ENCODE measurements at places on chromosomes 4 and X.
A peak's percentile ranks its signal among the peaks of the same experiment; 100 is the strongest.

GRCh38 chr4:8009710-8010511, 70.2 kb upstream of the AFAP1 start:
- DNase-seq, result no peak

DNA sequence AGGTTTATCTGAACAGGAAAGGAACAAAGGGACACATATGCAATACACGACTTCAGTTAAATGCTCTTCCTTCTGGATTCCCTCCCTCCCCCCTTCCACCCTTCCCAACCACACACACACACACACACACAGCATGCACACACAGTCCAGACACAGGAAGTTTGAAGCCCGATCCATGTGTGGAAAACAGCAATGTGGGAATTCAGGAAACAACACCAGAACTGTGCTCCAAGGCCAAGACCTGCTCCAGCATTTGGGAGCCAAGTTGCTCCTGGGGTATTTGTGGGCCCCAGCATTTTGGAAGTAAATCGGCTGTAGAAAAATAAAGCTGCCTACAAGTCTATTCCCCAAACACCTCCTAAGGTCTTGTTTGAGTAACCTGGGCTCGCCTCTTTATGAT, 5.6 kb upstream of the AMOT start:
- no peak for DNase-seq

GRCh38 chr4:113968473-113968872, 11.0 kb downstream of the ARSJ start:
- DNase-seq, result no peak

DNA sequence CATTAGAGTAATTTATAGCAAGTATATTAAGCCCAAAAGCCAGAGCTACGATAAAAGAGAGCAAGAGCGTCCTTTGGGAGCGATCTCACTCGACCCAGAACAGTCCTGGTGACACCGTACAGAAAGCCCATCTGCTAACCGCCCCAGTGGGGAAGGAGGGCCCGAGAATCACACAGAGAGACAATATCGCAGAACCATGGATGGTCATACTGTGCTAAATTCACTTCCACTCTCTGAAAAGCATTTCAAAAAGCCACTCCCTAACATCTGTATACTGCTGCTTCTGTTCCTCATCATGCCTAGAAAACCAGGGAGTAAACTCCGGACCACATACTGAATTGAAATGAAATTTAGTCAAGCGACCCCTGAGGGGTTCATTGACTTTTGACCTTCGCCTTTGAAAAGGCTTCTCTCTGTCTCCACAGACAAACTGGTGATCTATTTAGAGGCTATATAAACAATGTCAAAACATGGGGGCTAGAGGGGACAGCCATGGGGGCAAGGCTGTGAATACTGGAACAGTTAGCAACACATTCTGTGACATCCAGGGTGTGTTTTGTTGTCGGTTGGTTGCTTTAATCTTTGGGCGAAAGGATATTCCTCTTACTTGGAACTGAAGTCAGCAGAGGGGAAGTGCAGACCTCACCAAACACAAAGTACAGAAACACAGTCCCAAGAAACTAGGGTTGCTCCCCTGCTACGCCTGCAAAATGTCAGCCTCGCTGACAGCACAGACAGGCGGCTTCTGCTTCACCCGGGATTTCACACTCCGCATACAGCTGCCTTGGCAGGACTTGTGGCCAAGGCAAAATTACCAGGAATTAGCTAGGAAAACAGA, 129.0 kb upstream of the RASGEF1B start:
- no peak for DNase-seq

DNA sequence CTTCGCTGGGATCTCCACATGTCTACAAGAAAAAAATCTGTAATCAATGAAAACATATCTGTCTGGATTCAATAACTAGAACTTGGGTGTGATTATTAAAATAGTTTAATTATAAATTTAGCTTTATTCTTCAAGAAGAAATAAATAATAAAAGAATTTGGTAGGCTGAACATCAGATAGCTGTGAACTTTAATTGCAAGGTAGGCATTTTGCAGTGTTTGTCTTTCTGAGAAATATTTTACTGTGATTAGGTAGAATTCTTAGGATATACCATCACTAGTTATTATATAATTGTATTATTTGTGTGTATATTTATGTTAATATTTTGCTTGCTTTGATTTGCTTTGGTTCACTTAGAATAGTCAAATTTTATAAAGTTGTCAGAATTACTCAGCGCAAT, 409.4 kb downstream of the PCDH18 start:
- no peak for DNase-seq

DNA sequence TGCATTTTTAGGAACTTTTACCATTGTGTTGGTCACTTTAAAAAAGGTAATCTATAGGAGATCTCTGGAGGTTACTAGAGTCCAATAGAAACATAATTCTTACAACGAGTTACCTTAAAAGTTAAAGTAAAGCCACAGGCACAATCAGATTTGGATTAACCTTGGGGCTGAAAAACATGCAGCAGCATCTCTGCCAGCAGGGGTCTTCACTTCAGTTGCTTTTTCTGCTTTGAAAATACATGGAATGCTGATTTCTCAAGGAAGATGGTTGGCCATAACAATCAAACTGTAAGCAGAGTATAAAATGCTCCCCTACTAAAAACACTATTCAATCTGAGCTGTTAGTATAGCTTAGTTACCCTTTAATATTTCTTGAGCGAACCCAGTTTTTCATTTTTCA, 1072.3 kb upstream of the PCDH10 start:
- no peak for DNase-seq

GRCh38 chr4:184805462-184806228, 20.1 kb downstream of the ACSL1 start:
- no peak for DNase-seq

DNA sequence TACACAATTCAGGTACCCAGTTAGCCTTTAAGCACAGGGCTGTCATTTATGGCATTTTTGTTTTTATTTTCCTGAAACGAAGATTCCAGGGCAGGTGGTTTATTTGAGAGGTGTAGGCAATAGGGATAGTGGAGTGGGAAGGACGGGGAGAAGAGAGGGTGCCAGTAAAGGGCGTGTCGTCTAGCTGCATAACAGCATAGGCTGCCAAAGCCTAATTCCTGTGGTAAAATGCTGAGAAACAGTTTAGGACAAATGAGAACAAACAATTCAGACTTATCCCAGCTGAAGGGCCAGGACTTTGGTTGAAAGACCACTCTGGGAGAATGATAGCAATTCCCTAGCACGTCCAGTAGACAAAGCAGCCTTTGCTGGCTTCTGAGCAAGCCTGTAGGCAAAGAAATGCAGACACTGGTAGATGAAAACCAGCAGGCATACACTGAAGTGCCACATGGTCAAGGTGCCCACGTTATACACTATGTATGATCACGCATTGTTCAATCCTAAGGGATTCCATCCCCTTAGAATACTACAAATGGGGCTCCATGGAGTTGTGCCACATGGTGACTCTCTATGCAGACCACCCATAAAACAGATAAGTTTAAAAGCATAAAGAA, 70.6 kb downstream of the PKD2 start:
- DNase-seq, result no peak

GRCh38 chr4:83207497-83208101, 77.0 kb downstream of the COQ2 start:
- peak; percentile 86 for DNase-seq
